Cardiac septum (tissue), 1 donor: ENCODE measurements at places on chromosomes 6 and 20. TPM values are rescaled to one million over a fixed set of nuclear protein-coding genes. Genes with fewer than 3 reads are reported as not detected.

DNA sequence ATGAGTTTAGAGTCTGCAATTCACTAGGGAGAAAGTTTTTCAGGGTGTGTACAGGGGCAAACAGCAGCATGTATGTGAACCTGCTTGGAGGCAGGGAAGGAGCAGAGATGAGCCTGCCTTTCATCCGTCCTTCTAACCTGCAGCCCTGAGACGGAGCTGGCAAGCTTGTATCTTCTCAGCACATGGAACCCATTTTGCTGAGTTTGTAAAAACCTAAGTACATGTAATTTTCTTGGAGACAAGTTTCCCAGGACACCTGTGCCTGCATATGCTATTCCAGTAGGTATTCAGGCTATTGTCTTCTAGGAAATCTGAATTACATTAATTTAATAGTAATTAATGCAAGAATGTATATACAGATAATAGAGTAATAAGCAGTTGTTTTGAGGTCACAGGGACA is 28.8 kb upstream of the MOXD1 start:
- DNase-seq, result no peak

- no peak for DNase-seq
Observed at GRCh38 chr6:82080767-82081166, 166.8 kb downstream of the IBTK start.

DNA sequence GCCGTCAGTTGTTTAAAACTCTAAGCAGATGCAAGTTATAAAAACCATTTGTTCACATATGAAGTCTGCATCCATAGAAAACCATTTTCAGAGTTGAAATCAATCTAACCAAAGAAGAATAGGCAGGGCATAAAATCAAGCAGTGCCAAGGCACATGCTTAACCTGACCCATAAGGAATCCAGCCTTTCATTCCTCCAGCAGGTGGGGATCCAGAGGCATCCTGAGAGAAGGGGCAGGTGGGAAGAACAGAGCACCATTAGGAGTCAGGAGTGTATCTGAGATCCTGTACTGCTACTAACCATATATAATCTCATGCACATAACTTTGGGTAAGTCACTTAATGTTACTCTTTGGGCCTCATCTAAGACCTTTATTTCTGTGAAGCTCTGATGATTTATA is 29.4 kb upstream of the FOXO3 start:
- no peak for DNase-seq

Gene TREML2
- 0.22 TPM for total RNA-seq

Gene FAM209B
- total RNA-seq, result not detected
